PC-9 (cell line): ENCODE measurements at places on chromosomes 5 and 9. TPM values are rescaled to one million over a fixed set of nuclear protein-coding genes. Genes with fewer than 3 reads are reported as not detected.

DNA sequence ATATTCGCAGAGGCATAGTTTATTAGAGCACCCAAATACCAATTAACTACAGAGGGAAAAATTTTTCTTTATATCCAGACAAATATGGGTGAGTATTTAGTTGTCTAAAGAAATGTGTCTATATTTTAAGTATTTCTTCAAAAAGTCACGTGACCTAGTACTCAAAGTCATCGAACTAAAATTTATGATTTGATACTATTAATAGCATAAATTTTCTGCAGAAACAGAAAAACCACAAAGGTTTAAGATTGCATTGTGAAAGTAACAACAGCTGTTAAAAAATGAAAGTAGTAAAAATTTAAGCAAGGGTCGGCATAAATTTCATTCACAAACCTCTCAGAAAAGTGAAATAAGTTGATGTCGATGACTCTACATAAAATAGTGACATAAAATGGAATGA lies 323.9 kb upstream of the RORB start:
- DNase-seq: no peak

DNA sequence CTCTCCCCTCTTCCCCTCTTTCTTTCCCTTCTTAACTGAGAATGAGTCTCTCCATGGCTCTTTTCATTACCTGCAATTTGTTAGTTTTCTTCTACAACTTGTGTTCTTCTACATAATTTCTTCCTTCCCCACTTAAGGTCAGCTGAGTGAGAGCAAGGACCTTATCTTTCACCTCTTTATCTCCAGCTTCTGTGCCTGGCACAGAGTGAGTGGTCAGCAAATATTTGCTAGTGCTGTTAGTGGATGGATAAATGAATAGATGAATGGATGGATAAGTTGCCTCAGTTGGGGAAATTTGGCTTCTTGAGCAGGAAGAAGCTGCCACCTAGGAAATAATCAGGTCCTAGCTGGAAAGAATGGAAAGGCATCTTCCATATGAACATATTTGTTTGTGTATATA lies 44.6 kb upstream of the PPARGC1B start:
- no peak for DNase-seq

DNA sequence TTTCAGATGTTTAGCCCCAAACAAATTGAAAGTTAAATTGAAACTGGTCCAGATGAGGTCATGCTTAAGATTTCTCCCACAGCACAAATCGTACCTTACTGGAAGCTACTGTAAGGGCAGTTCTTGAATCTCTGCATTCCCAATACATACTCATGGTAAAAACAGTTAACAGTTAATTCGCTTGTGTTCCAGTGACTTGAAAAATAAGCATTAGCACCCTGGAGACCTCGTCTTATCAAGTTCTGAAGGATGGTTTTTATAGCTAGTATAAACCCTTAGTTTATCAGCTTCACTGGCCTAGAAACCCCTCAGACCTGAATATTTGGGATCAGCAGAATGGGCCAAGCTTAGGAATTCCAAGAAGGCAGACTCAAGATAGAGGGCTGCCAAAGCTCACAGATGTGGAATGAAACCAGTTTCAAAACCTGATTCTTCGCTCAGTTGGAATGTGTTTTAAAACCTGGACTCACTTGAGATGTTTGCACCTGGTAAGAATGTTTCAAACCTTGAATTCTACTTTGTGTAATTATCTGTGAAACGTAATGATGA lies 103.6 kb downstream of the C9orf152 start:
- DNase-seq: peak; percentile 76

GRCh38 chr9:124217836-124218437 lies 39.8 kb upstream of the NEK6 start:
- DNase-seq: no peak

- DNase-seq: no peak
Measured at GRCh38 chr9:113633782-113634595, 170.5 kb downstream of the RGS3 start.

DNA sequence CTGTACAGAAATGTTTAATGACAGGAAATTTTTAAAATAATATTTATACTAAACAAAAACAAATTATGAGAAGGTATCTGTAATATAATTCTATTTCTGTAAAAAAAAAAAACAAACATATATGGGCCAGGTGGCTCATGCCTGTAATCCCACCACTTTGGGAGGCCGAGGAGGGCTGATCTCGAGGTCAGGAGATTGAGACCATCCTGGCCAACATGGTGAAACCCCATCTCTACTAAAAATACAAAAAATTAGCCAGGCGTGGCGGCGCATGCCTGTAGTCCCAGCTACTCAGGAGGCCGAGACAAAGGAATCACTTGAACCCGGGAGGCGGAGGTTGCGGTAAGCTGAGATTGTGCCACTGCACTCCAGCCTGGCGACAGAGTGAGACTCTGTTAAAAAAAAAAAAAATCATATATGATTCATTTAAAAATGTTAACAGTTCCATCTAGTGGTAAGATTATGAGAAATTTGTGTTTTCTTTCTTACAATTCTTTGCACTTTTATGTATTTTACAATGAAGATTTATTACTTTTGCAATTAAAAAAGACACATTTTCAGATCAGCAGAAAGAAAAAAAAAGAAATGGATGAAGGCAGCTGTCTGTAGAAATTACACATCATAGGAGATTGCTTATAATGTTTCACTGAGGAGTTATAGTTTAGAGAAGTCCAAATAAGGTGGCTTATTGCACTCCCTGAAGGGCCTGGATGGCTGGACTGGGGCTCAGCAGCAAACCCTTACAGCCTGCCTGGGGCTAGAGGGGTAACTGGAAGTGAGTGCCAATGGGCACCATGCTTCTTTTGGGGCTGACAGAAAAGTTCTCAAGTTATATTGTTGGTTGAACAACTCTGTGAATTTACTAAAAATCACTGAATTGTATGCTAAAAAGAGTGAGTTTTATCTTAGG lies 20.3 kb downstream of the C9orf153 start:
- DNase-seq: no peak

GRCh38 chr5:127944125-127944524 lies 139.4 kb upstream of the SLC12A2 start:
- DNase-seq: no peak

GRCh38 chr5:106020894-106021293 lies 1649.8 kb downstream of the EFNA5 start:
- no peak for DNase-seq

DNA sequence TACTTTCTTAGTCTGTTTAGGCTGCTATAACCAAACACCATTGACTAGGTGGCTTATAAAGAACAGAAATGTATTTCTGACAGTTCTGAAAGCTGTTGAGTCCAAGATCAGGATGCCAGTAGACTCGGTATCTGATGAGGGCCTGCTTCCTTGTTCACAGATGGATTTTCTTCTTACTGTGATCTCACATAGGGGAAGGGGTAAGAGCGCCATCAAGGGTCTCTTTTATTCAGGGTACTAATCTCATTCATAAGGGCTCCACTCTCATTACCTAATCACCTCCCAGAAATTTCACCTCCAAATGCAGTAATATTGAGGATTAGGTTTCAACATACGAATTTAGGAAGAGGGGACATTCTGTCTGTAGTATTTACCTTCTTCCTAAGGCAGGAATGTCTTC lies 384.0 kb upstream of the DMAC1 start:
- no peak for DNase-seq

DNA sequence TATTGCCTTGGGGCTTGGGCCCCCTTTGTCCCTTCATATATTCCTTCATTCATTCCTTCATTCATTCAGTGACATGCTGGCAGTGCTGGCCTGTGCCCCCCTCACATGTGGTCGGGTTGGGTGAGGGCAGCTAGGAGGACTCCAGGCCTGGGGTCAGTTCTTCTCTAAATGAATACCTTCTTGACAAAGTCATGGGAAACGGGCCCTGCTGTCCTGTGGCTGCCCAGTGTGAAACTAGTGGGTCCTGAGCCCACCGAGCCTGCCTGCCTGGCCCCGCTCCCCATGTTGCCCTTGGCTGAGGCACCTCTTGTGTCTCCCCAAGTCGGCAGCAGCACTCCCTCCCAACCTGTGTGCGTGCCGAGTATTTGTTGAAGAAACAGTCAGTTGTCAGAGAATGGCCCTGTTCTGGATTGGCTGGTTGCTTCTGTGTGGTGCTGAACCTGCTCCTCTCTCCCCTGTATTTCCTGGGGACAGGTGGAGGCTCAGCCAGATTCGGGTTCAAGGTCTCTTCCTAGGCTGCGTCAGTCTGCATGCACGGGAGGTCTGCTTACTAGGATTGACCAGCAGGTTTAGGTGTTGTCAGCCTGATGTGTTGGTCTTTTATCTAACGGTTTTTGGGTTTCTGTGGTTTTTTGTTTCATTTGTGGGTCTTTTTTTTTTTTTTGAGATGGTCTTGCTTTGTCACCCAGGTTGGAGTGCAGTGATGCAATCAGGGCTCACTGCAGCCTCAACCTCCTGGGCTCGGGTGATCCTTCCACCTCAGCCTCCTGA lies 3.0 kb upstream of the CEL start:
- DNase-seq: no peak

GRCh38 chr9:109497226-109498153 lies 617 bp downstream of the PTPN3 start:
- peak; percentile 38 for DNase-seq

DNA sequence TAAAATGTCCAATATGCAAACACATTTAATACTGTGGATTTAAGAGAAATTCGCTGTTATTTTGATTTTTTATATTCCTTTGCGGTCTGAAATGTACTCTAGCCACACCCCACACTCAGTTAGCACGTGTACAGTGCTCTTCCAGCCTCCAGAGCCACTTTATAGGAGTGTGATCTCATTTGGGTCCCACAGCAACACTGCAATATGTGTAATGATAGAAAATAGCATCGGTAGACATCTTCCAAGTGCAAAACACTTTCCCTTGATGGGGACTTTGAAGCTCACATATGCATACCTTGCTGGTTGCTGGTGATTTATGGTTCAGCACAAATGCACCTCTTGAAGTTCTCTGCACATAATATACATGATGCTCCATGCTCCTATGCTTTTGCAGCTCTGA lies 148.3 kb downstream of the GAS1 start:
- no peak for DNase-seq

GRCh38 chr9:90141723-90142122 lies 500.9 kb downstream of the DIRAS2 start:
- no peak for DNase-seq

GRCh38 chr9:134516464-134516863 lies 125.1 kb upstream of the COL5A1 start:
- no peak for DNase-seq

- DNase-seq: no peak
Measured at GRCh38 chr5:61840361-61840760, 465.6 kb upstream of the KIF2A start.

- no peak for DNase-seq
Measured at GRCh38 chr5:169029037-169029436, 271.9 kb downstream of the SLIT3 start.

MYMK gene
- total RNA-seq: not detected in 2 replicates

CRB2 gene
- not detected in 2 replicates for total RNA-seq

TLR4 gene
- total RNA-seq: 0.28 and 0.55 TPM in 2 replicates

NR5A1 gene
- 0.13 and 0.15 TPM in 2 replicates for total RNA-seq

PCDHGB7 gene
- total RNA-seq: 0.13 and 0.17 TPM in 2 replicates

IFNA6 gene
- total RNA-seq: not detected in 2 replicates

EDIL3 gene
- 6.7 and 7.2 TPM in 2 replicates for total RNA-seq

DMGDH gene
- total RNA-seq: 8.1 and 8.4 TPM in 2 replicates

SMIM33 gene
- total RNA-seq: not detected in 2 replicates

FBP1 gene
- 34.9 and 35.0 TPM in 2 replicates for total RNA-seq

ADAMTS12 gene
- total RNA-seq: 71.1 and 103 TPM in 2 replicates

DHX29 gene
- total RNA-seq: 11.1 and 16.5 TPM in 2 replicates

SCGB3A2 gene
- total RNA-seq: not detected in 2 replicates

ABCA1 gene
- total RNA-seq: 22.4 and 38.3 TPM in 2 replicates
